ENCODE measurements at places on chromosomes 5 and 9.

DNA sequence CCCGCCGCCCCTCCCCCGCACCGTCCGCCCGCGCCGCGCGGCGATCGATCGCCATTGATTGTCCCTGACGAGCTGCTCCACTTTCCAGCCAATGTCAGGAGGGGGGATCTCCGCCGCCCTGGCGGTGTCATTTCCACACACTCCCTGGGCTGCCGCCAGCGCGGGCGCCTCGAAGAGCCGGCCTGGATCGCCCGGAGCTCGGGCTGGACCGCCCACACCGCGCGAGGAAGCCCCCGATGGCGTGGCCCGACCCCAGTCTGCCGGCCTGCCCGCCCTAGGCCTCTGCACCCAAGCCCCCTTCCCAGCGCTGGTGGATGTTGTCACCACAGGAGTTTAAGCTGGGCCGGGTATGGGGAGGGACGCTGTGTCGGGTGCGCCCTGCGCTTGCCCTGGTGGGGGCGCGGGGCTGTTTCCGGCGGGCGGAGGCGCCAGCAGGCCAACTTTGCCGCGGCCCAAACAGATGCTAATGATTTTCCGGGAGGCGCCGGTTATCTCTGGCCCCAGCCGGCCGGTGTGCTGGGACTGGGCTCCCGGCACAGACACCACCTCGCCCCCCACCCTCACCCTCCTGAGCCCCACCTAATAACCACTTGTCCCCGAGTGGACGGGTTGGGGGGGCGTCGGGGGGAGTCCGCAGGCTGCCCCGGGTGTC, 10.6 kb upstream of the CXXC5 start:
- no peak for DNase-seq

DNA sequence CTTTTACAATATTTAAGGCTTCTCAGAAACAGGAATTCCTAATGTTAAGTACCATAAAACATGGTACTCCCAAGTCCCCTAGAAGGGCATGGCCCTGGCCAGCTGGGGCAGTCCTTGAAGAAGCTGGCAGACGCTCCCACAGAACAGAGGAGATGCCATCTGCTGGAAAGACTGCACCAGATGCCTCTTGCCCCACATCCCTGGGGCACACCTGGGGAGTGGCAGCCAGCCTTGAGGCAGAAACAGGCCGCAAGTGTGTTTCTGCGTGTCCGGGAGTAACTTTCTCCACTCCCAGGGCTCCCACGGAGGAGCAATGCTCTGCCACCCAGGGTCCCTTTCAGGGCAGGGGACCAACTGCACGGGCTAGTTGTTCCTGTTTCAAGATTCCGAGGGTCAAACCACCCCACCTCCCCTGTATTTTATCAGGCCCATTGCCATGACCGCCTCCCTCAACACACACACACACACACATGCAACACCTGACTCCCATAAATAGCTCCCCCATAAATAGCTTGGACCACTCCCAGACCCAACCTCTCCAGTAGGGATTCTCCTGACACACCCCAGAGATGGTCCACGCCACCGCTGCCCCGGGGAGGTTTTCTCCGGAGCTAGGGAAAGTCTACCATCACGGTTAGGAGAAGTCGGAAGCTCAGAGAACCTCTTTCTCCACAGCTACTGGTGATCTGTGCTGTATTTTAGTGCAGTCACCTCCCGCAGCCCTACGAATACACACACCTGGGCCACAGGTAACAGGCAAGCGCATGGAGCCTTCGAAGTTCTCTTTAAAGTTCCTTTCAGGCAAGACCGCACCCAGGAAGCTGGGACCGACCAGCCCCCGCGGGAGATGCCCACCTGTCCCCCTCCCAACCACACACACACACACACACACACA, 1.5 kb downstream of the SPOCK1 start:
- DNase-seq = no peak

DNA sequence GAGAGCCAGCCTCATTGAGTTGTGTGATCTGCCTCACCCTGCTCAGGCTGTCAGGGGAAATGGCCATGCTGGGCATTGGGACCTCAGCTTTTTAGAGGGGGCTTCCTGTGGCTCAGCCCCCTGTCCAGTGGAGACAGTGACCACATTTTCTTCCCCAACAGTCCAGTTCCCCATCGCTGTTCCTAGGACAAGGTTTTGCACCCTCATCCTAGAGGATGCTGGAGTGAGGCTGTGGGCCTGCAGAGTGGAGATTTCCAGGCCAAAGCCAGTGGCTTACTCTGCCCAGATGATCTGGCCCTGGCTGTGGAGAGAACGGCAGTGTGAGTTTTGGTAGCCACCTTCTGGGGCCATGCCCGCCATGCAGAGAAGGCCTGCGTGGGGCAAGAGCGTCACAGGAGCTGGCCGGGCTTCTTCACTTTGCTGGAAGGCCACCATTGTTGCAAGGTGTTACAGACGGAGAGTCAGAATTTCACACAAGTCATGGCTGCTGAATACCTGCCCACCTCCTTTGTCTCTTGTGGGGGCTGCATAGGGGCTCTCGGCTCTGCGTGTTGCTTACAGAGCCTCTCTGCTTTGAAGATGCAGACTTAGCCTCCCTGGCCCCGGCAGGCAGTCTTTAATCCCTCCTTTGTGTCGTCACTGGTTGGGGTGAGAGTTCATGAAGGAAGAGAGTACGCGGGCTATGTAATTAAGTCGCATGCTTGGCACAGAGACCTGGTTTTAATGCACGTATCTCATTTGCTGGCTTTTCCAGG, 35.2 kb upstream of the PITX1 start:
- DNase-seq = no peak

DNA sequence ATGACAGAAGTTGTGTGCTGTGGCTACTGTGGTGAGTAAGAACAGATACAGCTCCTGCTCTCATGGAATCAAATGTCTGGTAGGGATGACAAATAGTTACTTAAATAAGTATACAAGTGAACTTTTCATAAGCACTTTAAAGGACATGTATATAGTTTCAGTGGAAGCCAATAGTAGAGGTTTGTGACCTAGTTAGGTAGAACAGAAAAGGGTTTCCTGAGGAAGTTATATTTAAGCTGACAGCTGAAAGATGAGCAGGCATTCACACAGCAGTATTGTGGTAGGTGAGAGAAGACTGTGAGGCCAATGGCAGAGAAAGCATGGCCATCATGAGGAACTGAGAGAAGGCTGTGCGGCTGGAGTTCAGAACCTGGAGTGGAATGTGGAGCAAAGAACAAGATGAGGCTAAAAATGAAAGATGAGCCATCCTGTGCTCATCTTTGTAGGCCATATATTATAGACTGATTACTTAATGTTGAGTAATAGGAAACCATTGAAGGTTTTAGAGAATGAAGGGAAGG, 15.4 kb downstream of the FAM174A start:
- peak; percentile 56 for DNase-seq

DNA sequence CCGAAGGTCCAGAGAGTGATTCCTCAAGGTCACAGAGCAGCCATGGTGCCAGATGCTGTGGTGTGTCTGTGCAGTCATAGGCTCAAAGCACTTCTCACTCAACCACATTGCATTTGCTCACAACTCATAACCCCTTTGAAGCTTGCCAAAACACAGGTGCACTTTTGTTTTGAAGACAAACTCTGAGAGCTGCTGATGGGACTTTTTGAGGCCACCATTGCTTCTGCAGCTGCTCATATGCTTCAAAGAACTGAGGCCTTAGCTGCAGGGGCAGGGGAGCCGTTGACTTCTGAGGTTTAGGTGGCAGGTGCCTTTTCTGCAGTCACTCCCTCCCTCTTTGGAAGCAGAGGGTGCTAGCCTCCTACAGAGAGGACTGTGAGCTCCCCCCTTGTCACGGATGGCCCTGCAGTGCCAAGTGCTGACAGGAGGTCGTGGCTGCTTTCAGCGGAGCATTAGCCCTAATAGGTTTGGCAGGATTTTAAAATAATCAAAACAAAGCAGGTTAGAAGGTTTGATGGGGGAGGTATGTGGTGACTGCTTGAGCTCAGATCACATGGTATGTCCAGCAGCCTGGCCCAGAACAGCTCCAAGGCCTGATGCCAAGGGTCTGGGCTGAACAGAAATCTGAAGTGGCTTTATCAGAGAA, 232.1 kb downstream of the MAN2A1 start:
- DNase-seq = no peak

DNA sequence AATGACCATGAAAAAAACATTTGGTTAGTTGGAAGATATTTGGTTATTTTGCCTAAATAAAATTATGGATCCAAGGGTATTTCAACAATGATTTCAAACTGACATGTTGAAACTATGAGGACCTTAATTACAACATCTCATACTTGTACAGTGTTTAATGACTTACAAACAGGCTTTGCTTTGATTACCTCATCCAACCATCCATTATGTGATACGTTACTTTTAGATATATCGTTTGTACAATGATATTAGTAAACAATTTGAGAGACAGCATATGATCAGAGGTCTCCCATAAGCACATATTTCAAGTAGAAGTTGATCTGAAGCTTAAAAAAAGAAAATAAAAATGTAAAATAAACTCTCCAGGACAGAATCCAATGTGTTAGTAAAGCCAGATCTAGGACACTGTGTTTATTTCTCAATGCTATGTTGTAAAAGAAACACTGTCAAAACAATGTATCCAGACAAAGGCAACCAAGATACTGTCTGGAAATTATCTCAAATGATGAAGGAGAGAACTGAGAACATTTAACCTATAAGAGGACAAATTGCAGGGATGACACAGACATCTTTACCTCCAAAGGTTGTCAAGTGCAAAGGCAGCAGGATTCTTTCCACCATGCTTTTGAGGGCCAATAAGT, 116.0 kb upstream of the TARS1 start:
- no peak for DNase-seq

- no peak for DNase-seq
These were observed 57.8 kb downstream of the PRLR start for GRCh38 chr5:35172533-35172932.

DNA sequence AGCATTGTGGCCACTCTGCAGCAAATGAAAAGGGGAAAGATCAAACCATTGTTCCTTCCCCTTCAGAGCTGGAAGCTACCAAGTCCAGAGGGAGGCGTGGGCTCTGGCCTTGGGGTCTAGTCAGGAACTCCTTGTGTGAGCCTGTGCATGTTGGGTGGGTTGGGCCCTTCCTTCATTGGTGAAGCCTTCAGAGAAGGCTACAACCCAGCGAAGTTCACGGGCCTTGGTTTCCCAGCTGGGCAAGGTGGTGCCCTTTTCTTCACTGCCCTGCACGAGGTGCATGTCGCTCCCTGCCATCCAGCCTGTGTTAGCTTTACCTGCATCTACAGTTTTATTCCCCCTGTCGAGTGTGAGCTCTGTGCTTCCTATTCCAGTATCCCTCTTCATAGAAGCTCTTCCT, 84.7 kb downstream of the ZNF618 start:
- DNase-seq = no peak

- DNase-seq = no peak
These were observed 52.9 kb downstream of the MYO10 start for GRCh38 chr5:16883176-16883575.

Data from kidney glomerular epithelial cell (primary cell).